ENCODE measurements at places on chromosomes 12 and 14.

DNA sequence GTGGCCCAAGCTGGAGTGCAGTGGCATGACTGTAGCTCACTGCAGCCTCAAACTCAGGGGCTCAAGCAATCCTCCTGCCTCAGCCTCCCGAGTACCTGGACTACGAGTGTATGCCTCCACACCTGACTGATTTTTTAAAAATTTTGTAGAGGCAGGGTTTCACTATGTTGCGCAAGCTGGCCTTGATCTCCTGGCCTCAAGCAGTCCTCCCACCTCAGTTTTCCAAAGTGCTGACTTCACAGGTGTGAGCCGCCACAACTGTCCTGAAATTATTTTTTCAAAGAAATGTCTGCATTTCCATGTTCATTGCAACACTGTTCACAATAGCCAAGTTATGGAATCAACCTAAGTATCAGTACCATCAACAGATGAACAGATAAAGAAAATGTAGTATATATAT, 111.4 kb downstream of the FOXA1 start:
- no peak for DNase-seq

GRCh38 chr14:23158779-23159178, 24.7 kb downstream of the SLC7A8 start:
- DNase-seq = no peak

DNA sequence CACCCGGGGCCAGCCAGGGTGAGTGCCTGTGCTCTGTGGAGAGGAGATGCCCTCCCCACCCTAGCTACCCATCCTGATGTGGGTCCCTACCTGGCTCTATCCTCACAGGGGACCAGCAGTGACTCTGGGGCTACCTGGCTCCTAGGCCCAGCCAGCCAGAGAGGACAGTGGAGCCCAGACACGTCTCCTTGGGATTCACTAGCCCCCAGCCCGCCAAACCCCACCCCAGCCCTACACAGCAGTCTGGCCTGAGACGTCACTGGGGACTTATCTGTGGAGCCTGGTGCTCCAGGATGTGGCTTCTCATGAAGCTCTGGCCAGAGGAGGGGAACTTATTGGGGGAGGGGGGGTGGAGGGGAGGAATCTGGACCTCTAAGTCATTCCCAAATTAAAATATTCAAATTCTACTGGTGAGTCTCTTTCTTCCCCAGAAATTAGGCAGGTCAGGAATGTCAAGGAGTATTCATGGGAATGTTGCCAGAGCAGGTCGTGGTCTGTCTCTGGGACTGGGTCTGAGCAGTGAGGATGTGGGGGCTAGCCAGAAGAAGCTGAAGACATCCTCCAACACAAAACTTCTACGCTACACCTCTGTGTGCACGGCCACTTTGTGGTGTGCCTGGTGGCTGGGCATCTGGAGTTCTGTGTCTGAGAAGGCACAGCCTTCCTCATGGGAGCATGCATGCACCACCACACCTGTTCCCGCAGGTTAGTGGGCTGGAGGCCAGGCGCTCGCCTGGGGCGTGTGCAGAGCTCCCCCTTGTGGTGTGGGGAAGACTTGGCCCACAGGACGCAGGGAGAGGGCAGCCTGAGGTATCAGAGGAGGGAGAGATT, 2.7 kb downstream of the CMTM5 start:
- no peak for DNase-seq

DNA sequence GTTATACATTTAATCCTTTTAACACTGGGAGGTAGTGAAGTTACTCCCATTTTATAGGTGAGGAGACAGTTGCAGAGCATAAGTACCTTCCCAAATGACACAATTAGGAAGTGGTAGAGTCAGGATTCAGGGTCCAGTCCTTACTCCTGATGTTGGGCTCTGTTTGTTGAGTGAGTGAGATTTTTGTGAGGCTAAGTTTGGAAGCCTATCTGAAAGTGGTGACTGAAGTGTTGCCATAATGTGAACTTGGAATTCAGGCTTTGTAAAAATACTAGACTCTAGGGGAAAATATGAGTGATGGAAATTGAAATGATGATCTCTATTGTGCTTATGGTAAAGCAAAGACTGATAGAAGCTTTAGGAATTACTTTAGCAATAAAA, 2.2 kb downstream of the NUDT4 start:
- no peak for DNase-seq

DNA sequence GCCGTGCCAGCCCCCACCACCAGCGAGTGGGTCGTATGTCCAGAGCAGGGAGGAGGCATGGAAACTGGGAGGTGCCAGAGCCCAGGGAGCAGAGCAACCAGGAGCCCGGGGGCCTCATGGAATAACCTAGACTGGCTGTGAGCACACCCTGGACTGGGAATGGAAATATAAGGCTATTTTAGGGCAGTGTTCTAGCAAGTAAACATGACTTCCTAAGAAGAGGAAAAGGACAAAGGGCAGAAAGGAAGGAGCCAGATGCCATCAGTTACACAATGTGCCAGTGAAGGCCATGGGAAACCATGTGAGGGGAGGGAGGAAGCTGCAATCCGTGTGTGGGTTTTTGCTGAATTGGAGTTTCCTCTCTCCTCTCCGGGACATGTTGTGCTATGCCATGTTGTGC, 18.7 kb upstream of the CPM start:
- no peak for DNase-seq

DNA sequence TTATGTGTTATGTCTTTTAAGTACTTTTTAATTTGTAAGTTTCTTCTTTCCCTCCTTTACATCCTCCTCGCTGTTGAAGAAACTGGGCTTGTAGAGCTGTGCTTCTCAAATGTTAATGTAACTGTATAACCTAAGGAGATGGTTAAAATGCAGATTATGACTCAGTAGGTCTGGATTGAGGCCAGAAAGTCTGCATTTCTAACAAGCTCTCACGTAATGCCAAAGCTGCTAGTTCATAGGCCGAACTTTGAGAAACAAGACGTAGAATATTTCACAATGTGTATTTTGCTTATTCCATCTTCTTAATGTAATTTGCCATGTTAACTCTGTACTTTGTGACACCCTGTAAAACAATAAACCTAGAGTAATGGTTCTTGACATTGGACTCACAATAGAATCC, 193.3 kb upstream of the SYT1 start:
- peak; percentile 88 for DNase-seq

- no peak for DNase-seq
Measured at GRCh38 chr12:95995238-95996031, 709 bp downstream of the HAL start.

DNA sequence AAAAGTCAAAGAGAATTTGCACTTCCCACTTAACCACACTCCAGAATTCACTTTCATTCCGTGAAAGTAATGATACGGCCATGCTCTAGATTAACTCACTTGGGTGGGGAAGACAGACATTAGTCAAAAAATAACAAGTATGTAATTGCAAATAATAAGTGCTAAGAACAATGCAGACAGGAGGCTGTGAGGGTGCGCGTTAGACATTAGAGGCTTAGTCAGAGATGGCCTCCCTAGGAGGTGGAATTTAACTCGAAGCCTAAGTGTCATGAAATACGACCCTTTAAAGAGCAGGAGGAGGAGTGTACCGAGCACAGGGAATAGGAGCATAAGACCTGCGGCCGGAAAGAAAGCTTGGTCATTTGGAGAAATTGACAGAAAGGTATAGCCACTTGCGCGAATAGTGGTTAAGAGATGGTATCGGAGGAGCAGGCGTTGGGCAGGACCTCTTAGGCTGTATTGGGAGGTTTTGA, 628 bp downstream of the SNRPF start:
- DNase-seq = no peak

- no peak for DNase-seq
Measured at GRCh38 chr12:69039911-69040310, 106.9 kb upstream of the CPM start.

GRCh38 chr12:101713059-101713682, 15.7 kb downstream of the CHPT1 start:
- no peak for DNase-seq

DNA sequence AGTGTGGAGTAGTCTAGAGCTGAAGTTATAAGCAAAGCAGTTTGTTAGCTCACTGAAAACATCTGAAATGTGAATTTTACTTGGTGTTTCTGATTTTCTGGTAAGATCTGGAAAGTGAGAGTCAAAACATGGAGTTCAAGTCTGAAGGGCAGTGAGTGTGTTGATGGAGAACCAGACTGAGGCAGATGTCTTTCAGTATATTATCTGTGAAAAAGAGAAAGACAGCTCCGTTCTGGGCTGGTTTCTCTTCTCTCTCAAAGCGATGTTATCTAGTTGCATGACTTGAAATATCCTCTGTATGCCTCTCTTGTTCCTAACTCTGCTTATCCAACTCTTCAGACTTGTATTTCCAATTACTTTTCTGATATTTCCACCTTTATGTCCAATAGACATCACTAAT, 381.9 kb upstream of the RGS6 start:
- DNase-seq = no peak

DNA sequence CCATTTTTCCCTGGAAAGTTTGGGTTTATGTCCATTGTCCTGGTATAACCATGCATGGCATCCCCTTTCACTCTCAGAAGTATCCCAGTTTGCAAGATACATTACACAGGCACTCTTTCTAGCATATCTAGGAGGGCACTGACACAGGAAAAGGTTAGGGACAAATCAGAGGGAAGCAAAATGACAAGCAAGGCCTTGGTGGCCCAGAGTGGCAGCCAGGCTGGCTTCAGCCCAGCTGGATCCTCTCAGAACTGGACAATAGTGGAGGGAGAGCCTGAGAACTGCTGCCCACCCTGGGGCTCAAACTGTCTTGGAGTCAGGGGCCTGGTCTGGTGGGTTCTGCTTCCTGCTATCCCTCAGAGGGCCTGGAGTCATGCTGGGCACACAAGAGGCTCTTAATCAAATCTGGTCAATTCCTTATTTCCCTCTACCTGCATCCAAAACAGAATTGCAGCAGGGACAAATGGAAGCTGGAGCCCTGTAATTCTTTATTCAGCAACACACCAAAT, 2.6 kb downstream of the VDR start:
- DNase-seq = no peak
